Activated CD4-positive, alpha-beta T cell treated with anti-CD3 and anti-CD28 coated beads for 36 hours (primary cell): ENCODE measurements at places on chromosomes 3 and 15.

DNA sequence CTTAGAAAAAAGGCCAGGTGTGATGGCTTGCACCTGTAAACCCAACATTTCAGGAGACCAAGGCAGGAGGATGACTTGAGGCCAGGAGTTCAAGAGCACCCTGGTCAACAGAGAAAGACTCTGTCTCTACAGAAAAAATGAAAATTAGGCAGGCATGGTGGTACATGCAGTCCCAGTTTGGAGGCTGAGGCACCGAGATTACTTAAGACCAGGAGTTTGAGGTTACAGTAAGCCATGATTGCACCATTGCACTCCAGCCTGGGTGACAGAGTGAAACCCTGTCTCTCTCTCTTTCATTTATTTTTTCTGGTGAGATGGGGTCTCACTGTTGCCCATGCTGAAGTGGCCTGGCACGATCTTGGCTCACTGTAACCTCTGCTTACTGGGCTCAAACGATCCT lies 24.7 kb downstream of the IP6K1 start:
- no peak for DNase-seq

- DNase-seq = no peak
Measured at GRCh38 chr3:33467786-33468185, 27.6 kb upstream of the UBP1 start.

GRCh38 chr3:191170097-191170496 lies 28.9 kb upstream of the OSTN start:
- DNase-seq = no peak

DNA sequence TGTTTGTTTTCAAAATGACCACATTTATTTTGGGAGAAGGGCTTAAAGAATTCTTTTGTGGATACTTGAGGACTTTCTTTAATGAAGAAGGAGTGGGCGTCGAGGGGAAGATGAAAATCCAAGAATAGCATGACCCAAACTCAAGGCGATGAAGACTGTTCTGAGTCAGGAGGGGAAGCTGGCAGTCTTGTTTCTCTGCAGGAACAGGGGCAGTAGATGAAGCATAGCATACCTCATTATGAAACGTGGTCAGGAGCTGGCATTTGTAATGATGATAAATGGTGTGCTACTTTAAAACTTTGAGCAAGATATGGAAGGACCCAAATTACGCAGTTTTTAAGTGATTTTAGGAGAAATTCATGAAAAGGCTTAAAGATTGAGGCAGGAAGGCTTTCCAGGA lies 549.0 kb downstream of the IGSF11 start:
- DNase-seq = no peak
